ENCODE measurements at places on chromosomes 12 and 14. TPM values are rescaled to one million over a fixed set of nuclear protein-coding genes. Genes with fewer than 3 reads are reported as not detected.

Gene GRIP1
- not detected for total RNA-seq

Gene PPP1R3E
- 23.5 TPM for total RNA-seq

Gene KCNK13
- total RNA-seq = 0.07 TPM

Gene METTL3
- 72.8 TPM for total RNA-seq

Gene POLE2
- total RNA-seq = 25.5 TPM

Gene MYO1A
- total RNA-seq = 1.4 TPM

Gene RAD51AP1
- total RNA-seq = 33.0 TPM

Gene SERPINA3
- not detected for total RNA-seq

Gene AMDHD1
- total RNA-seq = 0.10 TPM

Gene CLEC1B
- not detected for total RNA-seq

Gene TMCC3
- total RNA-seq = 0.37 TPM

Gene CD163
- total RNA-seq = not detected

Gene GDF3
- not detected for total RNA-seq

All from T-helper 1 cell treated with Interleukin-12 subunit alpha and Interleukin-12 subunit beta and Interleukin-4 antibody, amounts not matched to agents 30 ng/mL and 1 ng/mL, for 36 hours (primary cell).